Activated CD4-positive, CD25-positive, alpha-beta regulatory T cell treated with anti-CD3 and anti-CD28 coated beads, Interleukin-2, amount 50 U/mL, for 16 hours (primary cell): ENCODE measurements at places on chromosomes 5 and 9.

GRCh38 chr9:22203371-22204138 lies 194.4 kb upstream of the CDKN2B start:
- no peak for DNase-seq

- no peak for DNase-seq
These were observed 45.9 kb downstream of the LARP1 start for GRCh38 chr5:154801083-154801482.

DNA sequence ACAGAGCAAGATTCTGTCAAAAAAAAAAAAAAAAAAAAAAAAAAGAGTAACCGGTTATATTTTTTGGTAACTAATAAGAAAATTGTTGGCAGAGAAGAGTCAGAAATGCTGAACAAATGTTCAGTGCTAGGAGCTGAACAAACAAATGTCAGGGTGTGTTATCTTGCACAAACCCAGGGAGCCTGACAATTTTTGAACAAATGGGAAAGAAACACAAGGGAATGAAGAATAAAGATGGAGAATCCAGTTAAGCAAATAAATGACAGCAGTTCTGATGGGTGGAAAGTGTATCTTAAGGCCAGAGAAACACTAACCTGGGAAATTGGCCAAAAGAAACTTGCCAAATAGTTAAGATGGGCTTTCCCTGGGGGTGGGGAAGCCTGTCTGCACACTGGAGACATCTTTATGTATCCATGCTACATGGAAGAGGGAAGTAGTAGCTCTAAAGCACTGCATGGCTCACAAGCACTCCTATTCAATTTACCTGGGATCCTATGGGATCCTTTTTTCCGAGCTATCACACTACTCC lies 23.7 kb downstream of the KLHL3 start:
- no peak for DNase-seq

GRCh38 chr9:106755736-106756135 lies 107.2 kb upstream of the ZNF462 start:
- no peak for DNase-seq

DNA sequence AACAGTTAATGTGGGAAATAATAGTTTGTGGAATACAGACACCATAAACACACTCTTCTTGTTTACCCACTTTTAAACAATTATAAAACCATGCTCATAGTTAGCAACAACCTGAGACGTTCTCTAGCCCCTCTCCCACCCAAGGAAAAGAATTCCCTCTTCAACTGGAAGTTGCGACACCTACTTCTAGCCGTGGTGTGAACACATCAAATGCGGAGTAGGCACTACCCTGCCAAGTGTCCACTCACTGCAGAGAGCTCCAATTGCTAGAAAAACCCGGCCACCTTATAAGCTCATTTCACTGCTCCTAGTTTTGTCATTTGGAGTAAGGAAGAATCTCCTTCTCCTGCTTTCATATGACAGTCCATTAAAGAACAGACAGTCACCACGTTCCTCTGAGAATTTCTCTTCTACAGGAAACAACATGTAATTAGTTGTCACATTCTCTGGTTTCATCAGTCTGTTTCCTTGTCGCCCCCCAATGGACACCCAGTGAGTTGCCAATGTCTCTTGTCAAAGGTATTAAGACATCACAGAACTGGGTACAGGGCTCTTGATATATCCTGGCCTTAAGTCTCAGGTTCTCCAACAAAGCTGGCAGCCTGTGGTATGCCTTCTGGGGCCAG lies 47.3 kb downstream of the PRLR start:
- no peak for DNase-seq

- no peak for DNase-seq
These were observed 37.0 kb downstream of the NR6A1 start for GRCh38 chr9:124733964-124734740.

- DNase-seq = no peak
These were observed 3.3 kb upstream of the MAN1B1 start for GRCh38 chr9:137083394-137084004.

GRCh38 chr9:113219186-113219936 lies 1.7 kb downstream of the FKBP15 start:
- DNase-seq = no peak

- no peak for DNase-seq
These were observed 150.1 kb downstream of the DAB2IP start for GRCh38 chr9:121801579-121801978.

DNA sequence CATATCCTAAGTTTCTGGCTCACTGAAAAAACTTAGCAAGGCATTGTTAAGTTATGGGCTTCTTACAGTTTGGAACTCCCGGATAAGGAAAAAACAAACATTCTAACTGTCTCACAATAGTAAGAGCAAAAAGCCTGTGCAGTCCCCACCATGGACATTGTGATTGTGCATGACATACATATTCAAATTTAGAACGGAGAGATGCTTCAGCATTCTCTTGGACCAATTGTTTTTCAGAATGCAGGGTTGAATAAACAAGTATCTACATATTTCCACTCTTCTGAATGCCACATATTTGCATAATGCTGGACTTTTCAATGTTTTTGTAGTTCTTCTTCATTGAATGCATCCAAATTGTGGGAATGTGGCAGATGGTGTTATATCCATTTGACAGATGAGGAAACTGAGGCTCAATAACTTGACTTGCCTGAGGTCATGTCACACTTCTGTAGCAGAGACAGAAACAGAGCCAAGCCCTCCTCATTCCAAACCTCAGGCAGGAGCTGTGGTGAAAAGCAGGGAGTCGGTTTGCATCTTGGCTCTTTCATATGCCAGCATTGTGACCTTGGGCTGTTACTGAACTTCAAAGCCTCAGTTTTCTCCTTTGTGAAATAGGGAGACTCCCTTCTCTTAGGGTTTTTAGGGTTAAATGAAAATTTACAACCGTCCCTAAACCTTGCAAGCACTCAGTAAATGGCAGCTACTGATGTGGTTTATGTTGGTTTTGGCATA lies 95.1 kb downstream of the IQGAP2 start:
- no peak for DNase-seq

DNA sequence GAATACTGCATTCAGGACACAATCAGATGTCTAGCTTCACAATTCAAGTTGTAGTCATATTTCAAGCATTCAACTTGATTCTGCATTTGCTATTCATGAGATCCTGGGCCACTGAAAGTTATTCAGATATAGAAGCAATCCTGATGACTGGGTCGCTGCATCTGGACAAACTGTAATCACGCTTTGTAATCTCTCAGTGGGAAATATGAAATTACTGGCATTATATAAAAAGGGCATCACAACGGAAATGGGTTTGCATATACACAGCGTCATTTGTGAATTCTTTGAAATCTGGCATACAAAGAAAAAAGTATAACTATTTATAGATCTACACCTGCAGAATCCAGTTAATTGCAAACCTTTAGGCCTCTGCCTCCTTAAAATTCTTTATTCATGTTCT lies 102.2 kb downstream of the PARP8 start:
- DNase-seq = no peak

GRCh38 chr5:141880961-141881801 lies 3.0 kb upstream of the PCDH1 start:
- no peak for DNase-seq

DNA sequence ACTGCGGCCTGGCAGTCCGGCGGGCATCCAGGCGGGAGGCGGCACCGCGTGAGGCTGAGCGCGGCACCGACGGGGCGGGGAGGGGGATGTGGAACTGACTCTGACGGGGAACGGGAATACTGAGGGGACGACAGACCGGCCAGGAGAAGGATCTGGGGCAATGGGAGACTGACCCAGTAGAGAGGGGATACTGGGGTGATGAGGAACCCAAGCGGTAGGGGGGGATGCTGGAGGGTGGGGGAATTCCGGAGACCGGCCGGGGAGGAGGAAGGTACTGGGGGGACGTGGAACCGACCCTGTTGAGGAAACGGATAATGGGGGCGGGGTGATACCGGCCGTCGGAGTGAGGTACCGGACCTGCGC lies 423 bp downstream of the IPPK start:
- no peak for DNase-seq

- DNase-seq = no peak
These were observed 40.6 kb downstream of the TMEM174 start for GRCh38 chr5:73213566-73213998.

DNA sequence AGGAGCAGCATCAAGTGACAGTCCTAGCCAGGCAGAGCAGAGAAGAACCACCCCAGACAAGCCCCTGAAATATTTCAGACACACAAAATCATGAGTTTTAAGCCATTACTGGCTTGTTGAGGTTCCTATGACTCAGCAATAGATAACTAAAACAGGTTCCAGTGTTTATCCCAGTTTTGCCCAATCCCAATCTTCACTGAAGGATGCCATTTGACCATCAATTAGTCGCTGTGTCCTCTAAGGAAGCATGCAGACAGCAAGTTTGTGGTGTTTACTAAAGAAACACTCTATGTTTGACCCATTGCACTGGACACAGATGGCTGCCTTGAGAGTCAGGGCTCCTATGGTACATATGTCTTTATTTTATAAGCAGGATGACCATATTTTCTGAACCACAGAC lies 186.7 kb downstream of the SYK start:
- DNase-seq = no peak

DNA sequence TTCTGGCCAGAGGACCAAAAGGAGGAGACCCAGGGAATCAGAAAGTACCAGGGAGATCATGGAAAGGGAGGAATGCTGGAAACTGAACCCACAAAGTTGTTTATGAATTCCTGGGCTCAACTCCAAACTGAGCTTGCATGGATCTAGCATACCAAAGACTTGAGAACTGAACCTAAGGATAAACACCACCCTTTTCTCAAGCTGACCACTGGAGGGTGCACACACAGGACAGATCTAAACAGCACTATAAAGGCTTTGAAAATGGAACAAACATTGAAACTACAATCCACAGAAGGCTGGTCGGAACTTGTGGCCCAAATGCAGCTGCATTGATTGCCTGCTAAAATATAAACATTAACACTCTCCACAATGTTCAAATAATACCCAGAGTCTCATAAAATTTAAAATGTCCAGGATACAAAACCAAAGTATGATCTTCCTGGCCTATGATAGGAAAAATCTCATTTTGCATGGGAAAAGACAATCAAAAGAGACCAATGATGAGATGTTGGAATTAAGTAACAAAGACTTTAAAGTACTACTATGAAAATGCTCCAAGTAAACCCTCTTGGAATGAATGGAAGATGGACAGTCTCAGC lies 15.6 kb upstream of the IRF1 start:
- DNase-seq = no peak

DNA sequence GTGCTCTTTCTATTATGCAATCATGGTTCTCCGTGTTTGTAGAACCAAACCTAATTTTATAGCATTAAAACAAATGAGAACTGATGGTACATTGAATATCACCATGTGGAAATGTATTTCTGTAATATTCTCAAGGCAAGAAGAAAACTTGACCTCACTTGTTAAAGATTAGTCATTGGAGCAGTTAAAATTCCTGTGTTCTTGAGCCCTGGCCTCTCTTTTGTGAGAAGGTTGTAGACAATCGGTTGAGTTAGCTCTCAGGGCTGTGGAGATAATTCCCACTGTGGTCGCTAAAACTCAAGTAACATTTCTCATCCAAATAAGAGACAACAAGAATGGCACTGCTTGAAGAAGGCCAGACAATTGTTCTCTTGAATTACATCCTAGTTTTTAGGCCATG lies 216.0 kb upstream of the KLF4 start:
- no peak for DNase-seq

GRCh38 chr5:37495668-37496347 lies 116.7 kb downstream of the WDR70 start:
- no peak for DNase-seq

GRCh38 chr5:56314529-56314928 lies 81.4 kb upstream of the ANKRD55 start:
- no peak for DNase-seq

DNA sequence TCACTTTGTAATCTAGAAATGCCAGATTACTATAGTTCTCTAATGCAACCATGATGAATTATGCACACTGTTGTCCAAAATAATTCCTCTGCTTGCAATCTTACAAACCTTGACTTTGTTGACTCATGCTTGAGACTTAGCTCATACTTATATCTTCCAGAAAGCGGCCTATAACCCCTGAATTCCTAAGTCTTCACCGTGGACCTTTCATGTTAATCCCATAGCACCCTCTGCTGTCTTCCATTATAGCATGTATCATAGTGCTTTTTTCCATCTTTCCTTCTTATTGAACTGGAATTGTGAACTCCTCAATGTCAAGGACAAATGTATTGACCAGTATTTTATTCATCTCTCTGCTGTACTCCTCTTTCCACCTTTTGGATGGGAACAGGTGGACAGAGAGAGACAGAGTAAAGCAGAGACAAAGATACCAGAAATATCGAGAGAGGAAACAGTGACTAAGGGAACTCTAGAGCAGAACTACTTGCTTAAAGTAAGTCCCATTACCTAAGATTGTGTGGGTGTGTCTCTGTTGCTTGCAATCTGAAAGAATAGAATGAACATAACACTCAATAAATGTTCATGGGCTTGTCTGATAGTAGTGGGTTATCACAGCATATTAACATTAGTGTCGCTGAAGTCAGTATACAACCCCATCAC lies 110.0 kb downstream of the LURAP1L start:
- no peak for DNase-seq

DNA sequence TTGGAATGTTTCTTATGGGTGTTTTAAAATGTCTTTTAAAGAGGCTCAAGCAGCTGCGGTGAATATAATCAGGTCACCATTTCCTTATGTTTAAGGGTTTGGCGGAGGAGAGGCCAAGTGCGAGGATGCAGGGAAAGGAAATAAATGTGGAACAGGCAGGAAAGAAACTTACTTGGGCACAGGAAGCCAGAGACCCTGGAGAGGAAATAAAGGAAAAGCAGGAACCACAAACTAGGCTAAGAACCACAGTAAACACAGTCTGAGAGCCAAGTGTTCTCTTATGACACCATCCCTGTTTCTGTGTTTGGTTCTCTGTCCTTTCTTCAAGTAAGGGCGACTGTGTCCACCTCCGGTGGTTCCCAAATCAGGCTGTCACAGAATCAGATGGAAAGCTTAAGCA lies 166.5 kb downstream of the C9orf152 start:
- no peak for DNase-seq

GRCh38 chr5:626850-627249 lies 14.7 kb downstream of the CEP72 start:
- no peak for DNase-seq

GRCh38 chr9:2126331-2126803 lies 111.2 kb downstream of the SMARCA2 start:
- DNase-seq = no peak

- DNase-seq = no peak
These were observed 13.1 kb downstream of the PROP1 start for GRCh38 chr5:177982956-177983355.

DNA sequence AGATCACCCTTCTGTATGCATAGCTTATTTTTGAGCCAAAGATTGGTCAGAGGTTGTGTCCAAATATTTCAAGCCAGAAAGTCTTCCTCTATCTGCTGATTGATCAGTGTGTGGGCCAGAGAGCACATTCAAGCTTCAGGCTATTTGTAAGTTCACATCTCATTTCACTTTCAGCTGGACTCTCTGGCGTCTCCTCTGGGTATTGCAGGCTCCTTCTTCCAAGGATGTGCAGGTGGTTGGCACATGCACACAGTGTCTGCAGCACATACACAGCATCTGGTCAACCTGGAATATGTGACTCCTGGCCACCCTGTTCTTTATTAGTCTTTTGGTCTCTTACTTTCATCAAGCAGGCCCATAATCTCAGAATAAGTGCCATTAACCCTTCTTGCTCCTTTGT lies 516.1 kb downstream of the ANXA1 start:
- no peak for DNase-seq
